CD4-positive, alpha-beta T cell treated with Interleukin-10 for 1 hour (primary cell): ENCODE measurements at places on chromosomes 1 and 21.

GRCh38 chr1:45972621-45973020 lies 159.8 kb downstream of the PIK3R3 start:
- no peak for DNase-seq

DNA sequence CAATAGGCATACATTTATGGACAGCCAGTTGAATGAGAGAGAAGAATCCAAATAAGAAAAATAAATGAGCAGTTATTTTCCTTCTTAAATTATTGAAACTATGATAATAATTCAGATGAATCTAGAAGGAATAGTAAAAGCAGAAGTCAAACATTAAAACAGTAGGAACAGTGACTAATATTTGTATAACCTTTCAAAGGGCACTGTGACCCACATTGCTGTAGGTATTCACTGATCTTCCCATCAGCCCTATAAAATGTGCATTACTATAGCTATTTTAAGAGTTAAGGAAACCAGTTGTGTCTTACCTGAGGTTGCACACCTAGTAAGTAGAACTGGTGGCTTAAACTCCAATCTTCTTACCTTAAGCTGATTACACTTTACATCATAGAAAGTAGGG lies 102.8 kb upstream of the ARTN start:
- DNase-seq, result no peak

- no peak for DNase-seq
These were observed 373.8 kb downstream of the TGFB2 start for GRCh38 chr1:218718977-218719376.

- DNase-seq, result no peak
These were observed 31.9 kb downstream of the RUSC1 start for GRCh38 chr1:155352631-155353030.

GRCh38 chr21:20661745-20662422 lies 336.3 kb upstream of the NCAM2 start:
- no peak for DNase-seq

DNA sequence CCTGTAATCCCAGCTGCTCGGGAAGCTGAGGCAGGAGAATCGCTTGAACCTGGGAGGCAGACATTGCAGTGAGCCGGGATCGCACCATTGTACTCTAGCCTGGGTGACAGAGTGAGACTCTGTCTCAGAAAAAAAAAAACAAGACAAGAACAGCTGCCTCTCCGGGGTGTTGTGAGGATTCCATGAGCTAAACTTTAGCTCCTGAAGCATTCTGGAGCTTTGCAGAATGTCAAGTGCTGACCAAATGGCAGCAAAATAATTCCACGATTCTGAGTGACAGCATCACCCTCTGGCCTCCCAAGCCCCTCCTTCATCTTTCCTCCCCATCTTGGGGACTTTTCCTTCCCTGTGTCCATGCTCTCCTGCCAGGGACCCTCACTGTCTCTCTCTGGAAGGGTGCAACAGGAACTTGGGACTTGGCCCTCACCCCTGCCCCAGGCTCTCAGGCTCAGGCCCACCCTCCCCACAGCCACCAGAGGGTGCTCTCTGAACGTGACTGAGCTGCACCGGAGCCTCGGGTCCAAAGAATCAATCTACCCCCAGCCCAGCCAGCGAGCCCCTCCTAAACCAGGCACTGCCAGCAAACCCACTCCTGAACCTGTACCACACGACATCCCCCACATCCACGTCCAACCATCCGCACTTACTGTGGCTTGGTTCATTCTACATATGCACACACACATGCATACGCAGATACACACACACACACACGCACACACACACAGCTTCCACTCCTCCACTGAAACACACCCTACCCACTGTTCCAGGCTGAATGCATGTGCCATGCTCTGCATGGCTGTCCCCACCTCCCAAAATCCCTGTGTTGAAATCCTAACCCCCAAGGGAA lies 45.7 kb downstream of the ACOT7 start:
- peak; percentile 77 for DNase-seq

GRCh38 chr1:42186152-42186551 lies 21.6 kb upstream of the GUCA2A start:
- DNase-seq, result no peak

DNA sequence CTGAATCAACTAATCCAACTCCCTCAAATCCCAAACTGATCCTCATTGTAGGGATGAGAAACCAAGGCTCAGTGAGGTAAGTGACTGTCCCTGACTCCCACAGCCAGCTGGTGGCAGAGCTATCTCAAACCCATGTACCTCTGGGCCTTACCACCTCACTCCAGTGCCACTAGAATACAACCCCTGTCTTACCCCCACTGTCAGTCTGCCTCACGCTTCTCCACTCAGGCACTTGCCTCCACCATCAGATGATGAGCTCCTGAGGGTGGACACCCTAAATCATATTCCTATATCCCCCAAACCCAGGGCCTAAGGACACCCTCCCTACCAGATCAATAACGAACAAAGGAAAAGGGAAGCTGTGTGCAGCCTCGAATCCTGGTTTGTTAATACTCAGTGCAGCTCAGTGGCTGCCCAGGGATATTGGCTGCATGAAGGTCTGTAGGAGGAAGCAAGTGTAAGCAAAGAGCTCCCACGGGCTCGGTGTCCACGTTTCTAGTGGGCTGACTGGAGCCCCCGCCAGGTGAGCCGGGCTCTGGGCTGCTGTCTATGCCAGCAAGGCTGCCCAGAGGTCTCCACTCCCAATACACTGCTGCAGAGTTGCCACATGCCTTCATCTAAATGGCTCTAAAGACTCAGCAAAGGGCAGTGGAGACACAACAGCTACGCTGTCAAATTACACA lies 533.4 kb downstream of the MATN1 start:
- DNase-seq, result no peak

DNA sequence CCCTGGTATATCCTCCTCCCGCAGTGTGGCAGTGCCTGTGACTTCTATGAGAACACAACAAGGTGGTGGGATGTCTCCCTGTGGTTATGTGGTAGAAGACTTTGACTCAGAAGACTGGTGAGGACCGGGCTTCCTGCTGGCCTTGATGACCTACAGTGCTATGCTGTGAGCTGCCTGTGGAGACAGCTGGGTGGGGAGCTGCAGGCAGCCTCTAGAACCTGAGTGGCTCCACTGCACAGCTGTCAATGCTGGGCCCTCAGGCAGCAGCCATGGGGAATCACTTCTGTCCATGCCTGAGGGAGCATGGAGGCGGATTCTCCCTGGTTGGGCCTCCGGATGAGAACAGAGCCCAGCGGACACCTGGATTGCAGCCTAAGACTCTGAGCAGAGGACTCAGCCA lies 14.9 kb downstream of the SLC1A7 start:
- peak; percentile 20 for DNase-seq

GRCh38 chr1:9289711-9290485 lies 2.8 kb upstream of the SPSB1 start:
- no peak for DNase-seq

DNA sequence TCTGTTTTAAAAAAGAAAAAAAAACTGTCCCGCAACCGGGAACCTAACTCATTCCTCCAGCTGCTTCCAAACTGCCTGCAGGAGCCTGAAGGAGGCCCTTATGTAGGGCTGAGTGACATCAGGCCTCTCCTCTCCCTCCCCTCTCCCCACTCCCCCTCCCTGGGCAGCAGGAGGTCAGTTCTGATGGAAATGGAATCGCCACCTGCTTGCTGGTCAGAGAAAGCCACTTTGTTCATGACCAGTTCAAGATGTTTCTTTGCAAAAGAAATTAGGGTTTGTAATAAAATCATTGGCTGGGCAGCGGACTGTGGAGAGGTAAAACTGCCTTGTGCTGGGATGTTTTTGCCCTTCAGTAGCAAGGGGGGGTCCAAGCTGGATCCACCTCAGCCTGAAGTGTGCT lies at the start of gene MAP1LC3C:
Gene MAP1LC3C (minus strand): TSS at position 73 of the 400 bp plus-strand sequence. CDS start 90 bp downstream, outside the sequence.
- DNase-seq, result no peak

GRCh38 chr21:37257967-37258877 lies 8.9 kb downstream of the VPS26C start:
- DNase-seq, result peak; percentile 83

DNA sequence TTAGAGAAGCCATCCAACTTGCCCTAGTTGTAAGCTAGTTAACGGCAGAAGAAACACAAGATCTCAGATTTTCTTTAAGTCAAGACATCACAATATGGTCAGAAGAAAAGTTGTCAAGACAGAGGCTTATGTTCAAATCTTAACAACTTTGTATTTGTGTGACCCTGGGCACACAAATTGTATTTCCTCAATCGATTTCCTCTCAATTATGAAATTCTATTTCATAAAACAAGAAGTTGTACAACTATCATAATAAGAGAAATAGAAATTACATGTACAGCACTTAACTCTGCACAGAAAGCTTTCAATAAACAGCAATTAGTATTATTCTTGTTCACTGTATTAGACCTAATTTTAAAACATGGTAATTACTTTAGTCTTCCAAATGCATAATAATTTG lies 62.9 kb upstream of the SDC3 start:
- no peak for DNase-seq

GRCh38 chr1:178411756-178412399 lies 84.9 kb downstream of the CLEC20A start:
- DNase-seq, result no peak

DNA sequence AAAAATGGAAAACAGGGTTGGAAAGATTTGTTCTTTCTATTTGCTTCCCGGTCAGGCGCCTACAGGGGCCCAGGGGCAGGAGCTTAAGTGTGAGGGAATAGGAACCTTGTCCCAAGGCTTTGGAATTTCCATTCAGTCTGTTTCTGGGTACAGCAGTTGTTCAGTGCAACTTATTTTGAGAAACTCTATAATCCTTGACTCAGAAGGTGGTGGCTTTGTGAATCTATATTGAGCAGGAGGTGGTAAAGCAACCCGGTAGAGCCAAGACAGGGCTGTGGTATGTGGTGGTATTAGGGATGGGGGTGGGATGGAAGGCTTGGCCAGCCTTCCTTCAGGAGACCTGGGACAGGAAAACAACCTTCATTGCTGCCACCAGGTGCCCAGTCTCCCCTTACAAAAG lies 20.0 kb downstream of the GJA5 start:
- no peak for DNase-seq

DNA sequence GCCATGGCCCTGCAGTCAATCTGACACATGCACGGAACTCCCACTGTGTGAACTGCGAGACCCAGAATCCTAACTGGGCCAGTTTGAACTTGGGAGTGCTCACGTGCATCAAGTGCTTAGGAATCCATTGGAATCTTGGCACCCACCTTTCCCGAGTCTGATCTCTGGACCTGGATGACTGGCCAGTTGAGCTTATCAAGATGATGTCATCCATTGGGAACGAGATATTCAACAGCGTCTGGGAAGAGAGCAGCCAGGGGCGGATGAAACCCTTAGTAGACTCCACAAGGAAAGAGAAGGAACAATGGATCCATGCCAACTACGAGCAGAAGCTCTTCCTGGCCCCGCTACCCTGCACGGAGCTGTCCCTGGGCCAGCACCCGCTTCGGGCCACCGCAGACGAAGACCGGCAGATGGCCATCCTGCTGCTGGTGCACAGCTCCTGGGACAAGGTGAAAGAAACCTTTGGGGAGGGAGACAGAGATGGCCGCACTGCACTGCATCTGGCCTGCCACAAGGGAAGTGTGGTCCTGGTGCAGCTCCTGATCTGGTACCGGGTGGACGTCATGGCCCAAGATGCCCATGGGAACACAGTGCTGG lies 3.1 kb upstream of the TDRD5 start:
- no peak for DNase-seq

- DNase-seq, result no peak
These were observed 3.9 kb downstream of the TMPRSS2 start for GRCh38 chr21:41504030-41504429.

- DNase-seq, result no peak
These were observed 10.9 kb downstream of the RD3 start for GRCh38 chr1:211480941-211481545.

- no peak for DNase-seq
These were observed 4.2 kb downstream of the ADAMTS5 start for GRCh38 chr21:26962621-26963181.

- no peak for DNase-seq
These were observed 472.3 kb upstream of the VAMP3 start for GRCh38 chr1:7298749-7299151.

GRCh38 chr21:10272216-10272615 lies 249.2 kb upstream of the TPTE start:
- no peak for DNase-seq

DNA sequence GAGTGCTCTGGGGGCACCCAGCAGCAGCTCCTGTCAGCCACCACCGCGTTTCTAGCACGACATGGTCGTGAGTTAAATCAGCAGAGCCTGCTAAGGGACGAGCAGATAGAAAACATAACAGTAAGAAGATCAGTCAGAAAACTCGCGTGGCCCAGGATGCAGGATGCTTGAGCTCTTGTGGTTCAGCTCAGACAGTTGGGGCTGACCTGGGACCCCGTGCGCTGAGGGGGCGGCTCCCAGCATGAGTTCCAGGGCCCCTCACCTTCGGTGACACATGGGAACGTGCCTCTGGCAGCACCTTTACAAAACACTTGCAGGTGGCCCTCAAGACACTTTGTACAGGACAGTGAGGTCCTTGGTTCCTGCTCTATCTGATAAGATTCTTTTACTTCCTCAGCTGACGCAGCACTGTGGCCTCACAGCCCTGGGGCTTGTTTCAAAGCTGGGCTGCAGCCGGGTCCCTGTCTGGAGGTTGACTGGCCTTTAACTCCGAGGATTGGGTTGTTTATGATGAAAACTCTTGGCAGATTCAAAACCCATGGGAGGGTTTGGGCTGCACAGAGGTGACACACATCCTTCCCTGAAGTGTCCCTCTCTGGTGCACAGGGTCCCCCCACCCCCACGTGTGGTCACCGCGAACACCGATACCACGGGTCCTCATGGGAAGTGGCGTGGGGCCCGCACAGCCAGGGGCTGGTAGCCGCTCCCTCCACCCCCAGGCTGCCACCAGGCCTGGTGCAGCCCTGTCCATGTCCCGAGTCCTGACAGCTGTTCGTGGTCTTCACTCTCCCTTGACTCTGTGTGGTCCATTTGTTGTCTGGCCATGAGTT lies 65.3 kb upstream of the COL6A1 start:
- no peak for DNase-seq
